H1 (cell line): ENCODE measurements at places on chromosomes 6 and 20.
A peak's percentile ranks its signal among the peaks of the same experiment; 100 is the strongest.

DNA sequence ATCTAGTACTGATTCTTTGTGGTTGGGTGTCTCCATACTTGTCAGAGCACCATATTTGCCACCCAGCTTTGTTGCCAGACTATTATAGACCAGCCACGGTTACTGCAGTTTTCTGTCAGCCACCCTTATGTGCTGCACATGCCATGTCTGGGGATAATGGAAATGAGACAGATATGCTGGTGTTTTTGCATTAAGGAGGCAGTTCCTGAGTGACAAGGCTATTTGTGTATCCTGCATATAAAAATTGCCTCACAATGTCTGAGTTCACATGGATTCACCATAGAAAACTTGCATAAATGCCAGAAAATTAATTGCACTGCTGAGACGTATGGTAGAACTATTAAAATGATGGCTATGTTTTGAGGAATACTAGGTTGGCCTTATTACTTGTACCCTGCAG lies 51.8 kb downstream of the NKAIN2 start:
- H3K27me3 ChIP-seq: no peaks in the 10 kb centered on the region
- no peaks in the 10 kb centered on the region for H3K36me3 ChIP-seq
- no peak overlapping the region for H3K27ac ChIP-seq
- no peak overlapping the region for H3K4me3 ChIP-seq
- DNase-seq: no peak

DNA sequence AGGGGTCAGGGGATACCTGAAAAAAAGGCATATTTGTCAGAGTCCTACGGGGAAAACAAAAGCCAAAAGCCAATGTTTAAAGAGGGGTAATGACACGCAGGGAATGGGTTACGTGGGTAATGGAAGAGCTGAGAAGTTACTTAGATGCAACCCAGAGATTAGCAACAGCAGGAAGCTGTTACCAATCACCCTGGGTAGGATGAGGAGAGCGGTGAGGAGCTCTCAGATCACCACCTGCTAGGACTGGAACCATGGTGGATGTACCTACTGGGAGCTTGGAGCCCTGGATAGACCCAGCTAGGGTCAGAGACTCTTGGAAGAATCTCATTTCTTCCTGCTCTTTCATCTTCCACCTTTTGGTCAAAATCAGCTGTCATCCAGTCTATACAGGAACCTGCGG lies 51.2 kb upstream of the RNF24 start:
- H3K4me1 ChIP-seq: peaks cover 13% of the 10 kb centered on the region
- no peak overlapping the region for H3K27ac ChIP-seq
- no peak for DNase-seq
- H3K4me3 ChIP-seq: no peak overlapping the region
- no peaks in the 10 kb centered on the region for H3K27me3 ChIP-seq

DNA sequence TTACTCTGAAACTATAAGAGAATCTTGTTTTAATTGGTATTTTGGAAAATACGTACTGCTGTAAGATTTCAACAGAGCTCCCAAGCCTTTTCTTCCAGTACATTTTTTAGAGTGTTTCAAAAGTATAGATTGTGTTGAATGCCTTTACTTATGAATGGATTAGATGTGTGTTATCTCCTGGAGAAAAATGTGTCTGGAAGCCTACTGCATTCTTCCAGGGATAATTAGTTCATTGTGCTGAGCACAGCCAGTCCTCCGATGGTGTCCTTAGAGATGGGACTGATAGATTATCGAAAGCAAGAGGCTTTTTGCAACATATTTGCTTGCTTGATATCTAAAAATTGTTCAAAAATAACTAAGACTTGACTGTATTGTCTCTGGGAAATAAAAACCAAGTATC lies 114.2 kb downstream of the PLEKHG1 start:
- DNase-seq: no peak
- no peak overlapping the region for H3K4me3 ChIP-seq

DNA sequence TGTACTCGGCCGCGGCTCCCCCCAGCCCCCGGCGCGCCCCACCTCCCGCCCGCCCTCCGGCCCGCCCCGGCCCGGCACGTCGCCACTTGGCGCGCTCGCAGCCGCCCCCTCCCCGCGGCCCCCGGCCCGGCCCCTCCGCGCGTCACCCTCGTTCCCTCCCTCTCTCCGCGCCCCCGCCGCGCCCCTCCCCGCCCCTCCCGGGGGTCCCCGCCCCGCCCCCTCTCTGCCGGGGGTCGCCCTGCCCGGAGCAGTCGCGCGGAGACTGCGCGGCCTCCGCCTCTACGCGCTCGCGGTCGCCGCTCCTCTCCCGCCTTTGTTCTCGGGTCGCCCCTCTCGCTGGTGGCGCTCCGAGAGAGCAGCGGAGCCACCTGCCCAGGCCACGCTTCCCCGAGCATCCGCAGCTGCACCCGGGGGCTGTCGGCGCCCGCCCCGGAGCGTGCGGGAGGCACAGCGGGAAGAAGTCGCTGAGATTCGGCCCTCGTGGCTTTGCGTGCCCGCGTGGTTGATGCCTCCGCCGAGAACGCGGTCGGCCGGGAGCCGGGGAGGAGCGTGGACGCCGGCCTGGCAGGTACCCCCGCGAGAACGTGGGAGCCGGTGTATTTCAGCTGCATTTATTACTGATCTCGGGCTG lies at the start of gene PHF10:
TSS of gene PHF10 (minus strand) at position 7 of the 631 bp plus-strand sequence. CDS start 569 bp downstream, outside the sequence.
- no peaks in the 10 kb centered on the region for H3K36me3 ChIP-seq
- peak within 1 kb of the TSS; percentile 93 for H3K27ac ChIP-seq
- peaks cover 2% of the 10 kb centered on the region for H3K4me1 ChIP-seq
- H3K27me3 ChIP-seq: peaks cover 2% of the 10 kb centered on the region; the same call in 1 of the 2 replicates

- no peak overlapping the region for H3K27ac ChIP-seq
- no peak overlapping the region for H3K4me3 ChIP-seq
- no peaks in the 10 kb centered on the region for H3K27me3 ChIP-seq
- H3K4me1 ChIP-seq: no peaks in the 10 kb centered on the region; the same call in 1 of the 2 replicates
- no peak for DNase-seq
- no peaks in the 10 kb centered on the region for H3K36me3 ChIP-seq
Measured at GRCh38 chr20:904039-904545, 12.0 kb downstream of the ANGPT4 start.

- no peak overlapping the region for H3K27ac ChIP-seq
- no peaks in the 10 kb centered on the region for H3K27me3 ChIP-seq
- no peak for DNase-seq
- H3K4me1 ChIP-seq: no peaks in the 10 kb centered on the region
- no peak overlapping the region for H3K4me3 ChIP-seq
Measured at GRCh38 chr20:10861619-10862018, 187.8 kb upstream of the JAG1 start.

- H3K4me3 ChIP-seq: peak overlapping the region; percentile 83
- DNase-seq: no peak
- H3K27me3 ChIP-seq: peaks cover 72% of the 10 kb centered on the region
- no peak overlapping the region for H3K27ac ChIP-seq
Measured at GRCh38 chr6:45421709-45422502, 44.2 kb upstream of the SUPT3H start.

DNA sequence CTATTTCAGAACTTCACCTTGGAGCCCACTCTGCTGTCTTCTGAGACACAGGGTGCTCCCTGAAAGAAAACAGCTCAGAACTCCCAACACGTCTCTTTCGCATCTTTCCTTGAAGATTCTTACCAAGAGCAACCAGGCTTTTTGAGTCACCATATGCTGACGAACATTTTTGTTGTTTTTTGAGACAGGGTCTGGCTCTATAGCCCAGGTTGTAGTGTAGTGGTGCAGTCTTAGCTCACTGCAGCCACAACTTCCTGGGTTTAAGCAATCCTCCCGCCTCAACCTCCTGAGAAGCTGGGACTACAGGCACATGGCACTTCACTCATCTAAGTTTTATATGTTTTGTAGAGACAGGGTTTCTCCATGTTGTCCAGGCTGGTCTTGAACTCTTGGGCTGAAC lies 68.5 kb downstream of the TRMT11 start:
- H3K27me3 ChIP-seq: no peaks in the 10 kb centered on the region
- H3K27ac ChIP-seq: no peak overlapping the region
- DNase-seq: no peak
- H3K36me3 ChIP-seq: no peaks in the 10 kb centered on the region
- H3K4me1 ChIP-seq: no peaks in the 10 kb centered on the region
- H3K4me3 ChIP-seq: no peak overlapping the region

GRCh38 chr6:121858310-121858709 lies 422.9 kb downstream of the GJA1 start:
- no peaks in the 10 kb centered on the region for H3K4me1 ChIP-seq
- DNase-seq: no peak
- no peak overlapping the region for H3K4me3 ChIP-seq
- no peaks in the 10 kb centered on the region for H3K27me3 ChIP-seq
- H3K36me3 ChIP-seq: no peaks in the 10 kb centered on the region

GRCh38 chr6:111662794-111663593 lies 57.3 kb upstream of the TRAF3IP2 start:
- no peaks in the 10 kb centered on the region for H3K36me3 ChIP-seq
- no peaks in the 10 kb centered on the region for H3K27me3 ChIP-seq
- H3K27ac ChIP-seq: no peak overlapping the region
- H3K4me3 ChIP-seq: no peak overlapping the region
- H3K4me1 ChIP-seq: peaks cover 28% of the 10 kb centered on the region

- H3K4me1 ChIP-seq: peaks cover 3% of the 10 kb centered on the region
- peak; percentile 17 for DNase-seq
- no peak overlapping the region for H3K4me3 ChIP-seq
Measured at GRCh38 chr20:57872816-57873409, 163.1 kb upstream of the PMEPA1 start.

- H3K27me3 ChIP-seq: no peaks in the 10 kb centered on the region
- H3K27ac ChIP-seq: no peak overlapping the region
- DNase-seq: no peak
- no peaks in the 10 kb centered on the region for H3K36me3 ChIP-seq
Measured at GRCh38 chr6:7976485-7977056, 66.0 kb upstream of the TXNDC5 start.
